HS-5 (cell line): ENCODE measurements at places on chromosomes 3 and 15.

- DNase-seq, result no peak
Observed at GRCh38 chr3:169457807-169458697, 205.5 kb downstream of the MECOM start.

- no peak for DNase-seq
Observed at GRCh38 chr3:190504354-190505125, 9.3 kb upstream of the IL1RAP start.

GRCh38 chr15:42314818-42315217, 41.6 kb upstream of the TMEM87A start:
- no peak for DNase-seq

DNA sequence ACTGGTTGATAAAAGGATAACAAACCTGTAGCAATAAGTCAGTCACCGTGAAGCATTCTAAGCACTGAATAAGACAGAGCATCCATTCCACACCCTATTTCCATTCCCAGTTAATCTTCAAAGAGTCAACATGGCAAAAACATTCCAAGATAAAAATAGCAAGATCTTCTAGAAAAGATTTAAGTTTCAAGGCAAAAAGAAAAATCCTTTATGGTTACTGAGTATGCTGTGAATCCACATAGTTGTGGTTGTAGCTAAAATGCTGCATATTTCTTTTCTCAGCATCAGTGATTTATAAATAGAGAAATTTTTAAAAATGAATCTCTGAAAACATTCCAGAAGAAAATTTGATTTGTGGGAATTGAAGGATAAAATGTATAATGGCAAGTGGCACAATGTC, 21.1 kb downstream of the GAP43 start:
- no peak for DNase-seq

DNA sequence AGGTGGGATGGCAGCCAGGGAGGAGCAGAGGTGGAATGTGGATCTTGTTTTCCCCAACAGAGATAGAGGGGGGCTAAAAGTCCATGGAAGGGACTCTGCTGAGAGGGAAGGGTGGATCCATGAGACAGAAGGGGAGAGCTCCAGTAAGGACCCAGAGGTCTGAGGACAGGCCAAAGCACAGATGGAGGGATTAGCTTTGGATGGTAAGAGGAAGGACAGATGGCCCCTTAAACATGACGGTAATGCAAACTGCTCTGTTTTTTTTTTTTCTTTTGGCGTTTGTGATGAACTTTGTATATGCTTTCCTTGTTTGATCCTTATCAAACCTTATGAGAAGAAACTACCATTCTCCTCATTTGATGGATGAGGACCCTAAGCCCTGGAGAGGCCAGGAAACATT, 96.2 kb downstream of the IGF1R start:
- DNase-seq, result no peak

DNA sequence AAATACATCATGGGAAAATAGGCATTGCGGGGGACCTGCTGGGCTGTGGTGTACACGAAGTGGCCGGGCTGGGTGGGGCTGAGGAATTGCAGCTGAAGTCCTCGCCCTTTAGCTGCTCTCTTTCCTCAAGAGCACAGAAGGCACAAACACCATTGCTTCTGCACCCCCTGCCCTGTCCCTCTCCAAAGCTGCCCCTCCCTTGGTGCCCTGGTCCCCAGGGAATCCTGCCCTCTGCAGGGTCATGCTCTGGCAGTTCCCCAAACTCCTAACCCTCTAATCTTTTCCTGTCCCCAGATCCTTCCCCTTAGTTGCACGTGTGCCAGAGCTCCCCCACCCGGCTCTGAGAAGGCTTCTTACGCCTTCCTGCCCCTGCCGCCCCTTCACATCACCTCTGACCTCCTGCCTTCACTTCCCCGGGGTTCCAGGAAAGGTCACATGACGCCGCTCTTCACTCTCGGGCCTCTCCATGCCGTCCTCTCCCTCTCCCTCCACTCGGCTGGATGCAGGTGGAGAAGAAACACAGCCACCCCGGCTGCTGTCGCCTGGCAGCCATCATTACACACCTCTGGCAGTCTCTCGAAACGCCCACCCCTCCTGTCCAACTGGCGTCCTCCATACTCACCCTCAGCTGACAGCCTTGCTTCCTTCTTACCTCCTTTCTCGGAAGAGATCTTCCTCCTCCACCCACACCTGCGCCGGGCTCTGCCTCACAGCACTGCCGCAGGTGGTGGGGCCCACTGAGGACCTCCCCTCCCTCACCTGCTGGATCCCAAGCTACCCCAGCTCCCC, 6.9 kb upstream of the PCSK6 start:
- DNase-seq, result no peak
